ENCODE measurements at places on chromosomes 1 and 21. TPM values are rescaled to one million over a fixed set of nuclear protein-coding genes. Genes with fewer than 3 reads are reported as not detected.

The KLHL12 gene
- total RNA-seq, result 24.0 TPM

The SYNC gene
- total RNA-seq, result 72.5 TPM

The CD1B gene
- total RNA-seq, result not detected

The ERI3 gene
- total RNA-seq, result 47.7 TPM

The EXOSC10 gene
- 49.8 TPM for total RNA-seq

The DHRS3 gene
- total RNA-seq, result 31.9 TPM

The S100A9 gene
- total RNA-seq, result not detected

The ITLN2 gene
- total RNA-seq, result not detected

DNA sequence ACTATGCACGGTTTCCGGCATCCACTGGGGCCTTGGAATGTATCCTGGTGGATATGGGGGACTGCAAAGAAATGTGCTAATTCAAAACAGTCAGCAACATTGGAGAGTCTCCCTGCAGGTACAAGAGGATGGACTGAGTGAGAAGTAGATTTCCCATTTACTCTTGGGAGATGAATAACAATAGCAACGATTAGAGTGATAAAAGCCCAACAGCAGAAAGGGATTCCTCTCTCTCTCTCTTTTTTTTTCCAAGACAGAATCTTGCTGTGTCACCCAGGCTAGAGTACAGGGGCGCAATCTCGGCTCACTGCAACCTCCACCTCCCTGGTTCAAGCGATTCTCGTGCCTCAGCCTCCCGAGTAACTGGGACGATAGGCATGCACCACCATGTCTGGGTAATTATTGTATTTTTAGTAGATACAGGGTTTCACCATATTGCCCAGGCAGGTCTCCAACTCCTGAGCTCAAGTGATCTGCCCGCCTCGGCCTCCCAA, 5.0 kb upstream of the SHCBP1L start:
- peaks cover 19% of the 10 kb centered on the region for H3K4me1 ChIP-seq
- H3K27me3 ChIP-seq, result no peaks in the 10 kb centered on the region
- no peaks in the 10 kb centered on the region for H3K36me3 ChIP-seq
- H3K27ac ChIP-seq, result no peak overlapping the region
- H3K4me3 ChIP-seq, result no peak overlapping the region

DNA sequence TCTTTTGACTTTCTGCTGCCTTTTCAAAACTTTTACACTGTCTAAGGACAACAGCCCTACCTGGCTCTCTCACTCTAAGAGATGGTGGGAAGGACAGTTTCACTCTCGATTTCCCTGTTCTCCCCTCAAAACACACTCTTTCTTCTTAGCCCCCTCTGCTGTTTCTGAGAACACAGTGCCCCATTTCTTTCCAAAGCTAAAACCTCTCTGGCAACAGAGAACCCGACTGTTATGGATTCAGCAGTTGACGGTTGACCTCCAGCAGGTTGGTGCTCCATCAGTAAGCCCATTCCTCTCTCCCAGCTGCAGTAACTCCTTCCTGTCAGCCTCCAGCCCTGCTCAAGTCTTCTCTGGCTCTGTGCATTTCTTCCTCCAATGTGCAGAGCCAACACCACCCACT, 88.2 kb upstream of the ABCD3 start:
- H3K4me1 ChIP-seq, result peaks cover 66% of the 10 kb centered on the region
- DNase-seq, result no peak
- H3K27ac ChIP-seq, result no peak overlapping the region
- no peaks in the 10 kb centered on the region for H3K27me3 ChIP-seq
- H3K36me3 ChIP-seq, result no peaks in the 10 kb centered on the region

- no peak overlapping the region for H3K4me3 ChIP-seq
- H3K4me1 ChIP-seq, result peaks cover 24% of the 10 kb centered on the region
- peaks cover 12% of the 10 kb centered on the region for H3K36me3 ChIP-seq
- no peaks in the 10 kb centered on the region for H3K27me3 ChIP-seq
- DNase-seq, result no peak
- H3K27ac ChIP-seq, result no peak overlapping the region
These were observed 4.9 kb downstream of the GBP1 start for GRCh38 chr1:89060091-89060490.

GRCh38 chr1:5994713-5995621, 2.7 kb upstream of the NPHP4 start:
- peaks cover 23% of the 10 kb centered on the region for H3K4me1 ChIP-seq
- peak; percentile 77 for DNase-seq
- no peak overlapping the region for H3K27ac ChIP-seq
- H3K36me3 ChIP-seq, result no peaks in the 10 kb centered on the region
- no peak overlapping the region for H3K4me3 ChIP-seq
- no peaks in the 10 kb centered on the region for H3K27me3 ChIP-seq

DNA sequence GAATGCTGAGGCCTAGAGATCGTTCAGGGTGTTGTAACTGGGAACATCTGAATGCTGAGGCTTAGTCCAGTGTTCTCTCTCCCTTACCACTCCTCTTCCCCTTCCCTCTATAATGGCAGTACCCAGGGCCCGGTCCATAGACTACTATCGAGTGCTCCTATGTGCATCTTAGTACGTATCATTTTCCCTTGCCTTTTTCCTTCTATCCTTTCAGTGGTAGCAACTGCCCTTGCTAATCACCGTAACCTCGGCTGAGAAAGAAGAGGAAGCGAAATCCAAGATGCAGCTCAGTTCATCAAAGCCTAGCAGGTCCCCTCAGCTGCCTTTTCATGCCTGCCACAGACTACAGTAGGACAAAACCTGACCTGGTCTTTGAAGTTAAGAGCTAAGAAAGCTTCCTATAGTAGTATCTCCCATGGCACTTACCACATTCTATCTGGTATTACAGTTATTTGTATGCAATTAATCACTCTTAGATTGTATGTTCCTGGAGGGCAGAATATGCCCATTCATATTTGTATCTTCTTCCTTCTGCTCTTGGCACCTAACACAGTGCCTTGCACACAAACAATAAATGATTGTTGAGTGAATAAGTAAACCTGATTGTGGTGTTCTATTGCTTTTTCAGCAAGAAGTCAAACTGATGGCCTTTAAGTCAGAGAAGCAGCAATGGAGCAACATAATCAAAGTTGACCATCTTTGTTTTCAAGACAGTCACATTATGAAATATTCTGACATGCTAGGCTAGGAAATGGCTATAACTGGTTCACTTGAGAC, 22.4 kb downstream of the CNIH4 start:
- no peaks in the 10 kb centered on the region for H3K27me3 ChIP-seq
- peaks cover 18% of the 10 kb centered on the region for H3K36me3 ChIP-seq
- no peak overlapping the region for H3K4me3 ChIP-seq
- H3K4me1 ChIP-seq, result peaks cover 38% of the 10 kb centered on the region
- no peak for DNase-seq
- H3K27ac ChIP-seq, result no peak overlapping the region

DNA sequence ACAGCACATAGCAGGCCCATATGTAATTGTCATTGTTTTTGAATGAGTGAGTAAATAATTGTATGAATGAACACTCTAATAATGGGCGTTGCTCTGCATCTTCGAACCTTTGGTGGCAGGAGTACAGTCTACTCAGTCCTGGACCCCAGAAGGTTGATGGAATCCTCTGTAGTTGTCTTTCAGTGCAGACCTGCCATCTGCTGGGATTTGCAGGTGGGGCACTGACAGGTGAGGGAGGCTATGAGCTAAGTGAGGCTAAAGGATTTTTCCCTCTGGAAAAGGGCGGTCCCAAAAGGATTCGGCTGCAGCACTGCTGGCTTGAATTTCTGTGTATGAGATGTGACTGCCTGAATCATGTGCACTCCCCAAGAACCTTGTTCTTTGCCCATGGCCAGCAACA, 53.4 kb downstream of the PLXNA2 start:
- no peak for DNase-seq
- peaks cover 34% of the 10 kb centered on the region for H3K4me1 ChIP-seq
- H3K36me3 ChIP-seq, result peaks cover 4% of the 10 kb centered on the region
- H3K27me3 ChIP-seq, result no peaks in the 10 kb centered on the region
- no peak overlapping the region for H3K4me3 ChIP-seq

DNA sequence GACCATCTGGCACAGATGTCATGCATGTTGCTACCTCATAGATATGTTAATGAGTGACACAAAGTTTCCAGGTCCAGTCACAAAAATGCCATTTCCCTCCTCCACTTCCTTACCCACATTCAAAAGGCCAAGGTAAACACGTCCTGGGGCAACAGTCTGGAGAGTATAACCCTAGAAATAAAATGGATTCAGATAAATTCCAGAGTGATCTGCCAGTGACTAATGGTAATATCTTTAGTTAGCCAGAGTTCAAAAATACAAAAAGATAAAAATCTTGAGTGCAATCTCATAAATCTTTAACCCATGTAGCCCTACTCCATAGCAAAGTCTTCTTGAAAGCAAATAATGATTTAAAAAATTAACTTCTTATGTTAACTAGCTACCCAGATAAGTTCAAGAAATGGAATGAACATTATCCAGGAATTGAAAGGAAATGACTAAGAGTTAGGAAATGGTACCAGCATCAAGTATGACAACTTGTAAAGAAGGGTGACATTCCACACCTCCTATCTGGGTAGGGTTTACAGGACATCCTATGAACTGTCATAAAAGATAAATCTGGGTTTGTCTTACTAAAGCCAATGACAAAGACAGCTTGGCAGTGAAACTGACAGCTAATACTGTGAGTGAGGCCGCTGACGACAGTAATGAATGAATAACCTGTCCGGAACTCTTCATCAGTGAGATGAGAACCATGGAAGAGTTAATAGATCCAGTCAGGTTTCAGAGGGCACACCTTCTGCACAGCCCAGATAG, 18.1 kb downstream of the RGS2 start:
- no peak for DNase-seq
- H3K27me3 ChIP-seq, result no peaks in the 10 kb centered on the region
- no peak overlapping the region for H3K4me3 ChIP-seq
- peaks cover 42% of the 10 kb centered on the region for H3K4me1 ChIP-seq
- peak overlapping the region; percentile 18 for H3K27ac ChIP-seq
- peaks cover 3% of the 10 kb centered on the region for H3K36me3 ChIP-seq

DNA sequence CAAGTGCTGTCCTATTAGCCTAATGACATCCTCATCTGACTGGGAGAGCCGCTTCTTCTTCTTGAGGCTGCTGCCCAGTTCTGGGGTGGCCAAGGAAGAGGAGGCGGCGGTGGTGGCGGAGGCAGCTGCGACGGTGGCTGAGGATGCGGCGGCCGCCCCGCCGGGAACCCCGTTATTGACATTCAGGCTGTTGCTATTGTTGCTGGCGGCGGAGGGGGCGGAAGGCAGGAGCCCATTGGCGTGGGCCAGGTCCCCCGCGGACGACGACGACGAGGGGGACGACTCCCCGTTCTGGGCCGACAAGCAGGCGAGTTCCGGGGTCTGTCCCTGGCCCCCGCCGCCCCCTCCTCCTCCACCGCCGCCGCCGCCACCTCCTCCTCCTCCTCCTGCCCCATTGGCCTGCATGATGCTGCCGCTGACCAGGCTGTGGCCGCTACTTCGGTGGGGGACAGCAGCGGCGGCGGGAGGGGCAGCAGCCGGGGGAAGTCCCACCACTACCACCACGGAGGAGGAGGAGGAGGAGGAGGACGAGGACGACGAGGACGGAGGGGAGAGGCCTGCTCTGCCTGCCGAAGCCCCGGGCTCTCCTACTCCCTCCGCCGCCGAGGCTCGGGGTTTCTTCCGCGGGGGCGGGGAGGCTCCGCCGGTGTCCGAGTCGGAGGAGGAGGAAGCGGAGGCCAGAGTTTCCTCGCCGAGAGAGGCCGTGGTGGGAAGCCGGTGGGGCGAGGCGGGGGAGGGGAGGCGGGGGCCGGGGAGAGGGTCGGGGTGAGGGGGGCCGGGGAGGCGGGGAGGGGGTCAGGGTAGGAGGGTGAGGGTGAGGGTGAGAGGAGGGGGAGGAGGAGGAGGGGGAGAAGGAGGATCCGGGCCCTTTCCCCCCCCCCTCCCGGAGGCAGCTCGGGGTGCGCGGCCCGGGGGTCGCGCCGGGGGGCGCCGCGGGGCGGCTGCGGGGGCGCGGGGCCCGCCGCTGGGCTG, 610 bp downstream of the WDR26 start:
- DNase-seq, result no peak
- H3K27ac ChIP-seq, result peak overlapping the region; percentile 97
- peaks cover 57% of the 10 kb centered on the region for H3K4me1 ChIP-seq
- H3K4me3 ChIP-seq, result peak overlapping the region; percentile 94

DNA sequence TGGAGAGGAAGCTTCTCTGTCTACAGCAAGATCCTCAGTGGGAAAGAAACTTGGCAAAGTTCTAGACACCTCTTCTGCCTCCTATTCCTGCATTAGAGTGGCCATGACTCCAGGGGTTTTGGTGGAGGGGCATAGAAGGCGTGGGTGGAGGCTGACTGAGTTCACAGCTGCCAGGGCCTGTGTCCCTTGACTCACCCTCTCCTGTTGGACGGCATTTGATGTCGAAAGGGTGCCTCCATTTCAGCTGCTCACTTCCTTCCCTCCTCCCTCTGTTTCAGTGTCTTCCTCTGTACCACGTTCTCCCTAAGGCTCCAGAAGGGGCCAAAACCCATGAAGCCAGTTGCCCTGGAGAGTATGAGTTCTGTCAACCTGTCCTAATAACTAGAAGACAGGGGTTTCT, 632 bp downstream of the TMEM79 start:
- no peak overlapping the region for H3K4me3 ChIP-seq
- peaks cover 41% of the 10 kb centered on the region for H3K4me1 ChIP-seq
- H3K27me3 ChIP-seq, result no peaks in the 10 kb centered on the region
- H3K27ac ChIP-seq, result peak overlapping the region; percentile 87
- DNase-seq, result peak; percentile 17
